ENCODE measurements at places on chromosomes 12 and 14. TPM values are rescaled to one million over a fixed set of nuclear protein-coding genes. Genes with fewer than 3 reads are reported as not detected.

The OTUB2 gene
- 2.3 TPM for total RNA-seq

The NDRG2 gene
- 45.9 TPM for total RNA-seq

The NFYB gene
- 19.7 TPM for total RNA-seq

The LTBR gene
- total RNA-seq = 40.3 TPM
